A549 treated with DMSO at 1 μM for 4 hours (cell line): ENCODE measurements at places on chromosomes 7 and 10. TPM values are rescaled to one million over a fixed set of nuclear protein-coding genes. Genes with fewer than 3 reads are reported as not detected.

DPP6 gene
- not detected in 5 replicates for total RNA-seq

PTPRN2 gene
- total RNA-seq: 0.52 to 1.2 TPM (median 0.91 TPM) in 5 replicates

GNAT3 gene
- not detected in 5 replicates for total RNA-seq

LLCFC1 gene
- total RNA-seq: not detected in 5 replicates

STEAP4 gene
- 0.01 TPM in 2 of 5 replicates, not detected in the others for total RNA-seq

EIF5AL1 gene
- total RNA-seq: 2.3 to 5.1 TPM (median 2.8 TPM) in 5 replicates

MYH16 gene
- 0.64 to 1.3 TPM (median 0.88 TPM) in 5 replicates for total RNA-seq

CALML5 gene
- total RNA-seq: not detected in 5 replicates

CFTR gene
- total RNA-seq: 0.31 TPM in 1 of 5 replicates, not detected in the others

CABCOCO1 gene
- total RNA-seq: 0.11 to 0.33 TPM (median 0.23 TPM) in 4 of 5 replicates, not detected in the other

SPDYE3 gene
- not detected in 5 replicates for total RNA-seq
